NCI-H1930 (cell line): ENCODE measurements at places on chromosomes 5 and 9.

GRCh38 chr9:129637673-129638439 lies 4.1 kb downstream of the ASB6 start:
- no peak for DNase-seq

DNA sequence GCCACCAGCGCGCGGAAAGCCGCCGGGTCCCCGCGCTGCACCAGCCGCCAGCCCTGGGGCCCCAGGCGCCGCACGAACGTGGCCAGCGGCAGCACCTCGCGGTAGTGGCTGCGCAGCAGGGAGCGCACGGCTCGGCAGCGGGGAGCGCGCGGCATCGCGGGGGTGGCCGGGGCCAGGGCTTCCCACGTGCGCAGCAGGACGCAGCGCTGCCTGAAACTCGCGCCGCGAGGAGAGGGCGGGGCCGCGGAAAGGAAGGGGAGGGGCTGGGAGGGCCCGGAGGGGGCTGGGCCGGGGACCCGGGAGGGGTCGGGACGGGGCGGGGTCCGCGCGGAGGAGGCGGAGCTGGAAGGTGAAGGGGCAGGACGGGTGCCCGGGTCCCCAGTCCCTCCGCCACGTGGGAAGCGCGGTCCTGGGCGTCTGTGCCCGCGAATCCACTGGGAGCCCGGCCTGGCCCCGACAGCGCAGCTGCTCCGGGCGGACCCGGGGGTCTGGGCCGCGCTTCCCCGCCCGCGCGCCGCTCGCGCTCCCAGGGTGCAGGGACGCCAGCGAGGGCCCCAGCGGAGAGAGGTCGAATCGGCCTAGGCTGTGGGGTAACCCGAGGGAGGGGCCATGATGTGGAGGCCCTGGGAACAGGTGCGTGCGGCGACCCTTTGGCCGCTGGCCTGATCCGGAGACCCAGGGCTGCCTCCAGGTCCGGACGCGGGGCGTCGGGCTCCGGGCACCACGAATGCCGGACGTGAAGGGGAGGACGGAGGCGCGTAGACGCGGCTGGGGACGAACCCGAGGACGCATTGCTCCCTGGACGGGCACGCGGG lies at the start of gene TERT:
TERT (minus strand) TSS at position 234 of the 815 bp plus-strand sequence; CDS start at position 155, 79 bp downstream.
- peak; percentile 69 for DNase-seq

- no peak for DNase-seq
Observed at GRCh38 chr5:126120939-126121338, 302.3 kb upstream of the GRAMD2B start.

GRCh38 chr5:165834891-165835290 lies 2329.5 kb downstream of the MAT2B start:
- DNase-seq, result no peak

DNA sequence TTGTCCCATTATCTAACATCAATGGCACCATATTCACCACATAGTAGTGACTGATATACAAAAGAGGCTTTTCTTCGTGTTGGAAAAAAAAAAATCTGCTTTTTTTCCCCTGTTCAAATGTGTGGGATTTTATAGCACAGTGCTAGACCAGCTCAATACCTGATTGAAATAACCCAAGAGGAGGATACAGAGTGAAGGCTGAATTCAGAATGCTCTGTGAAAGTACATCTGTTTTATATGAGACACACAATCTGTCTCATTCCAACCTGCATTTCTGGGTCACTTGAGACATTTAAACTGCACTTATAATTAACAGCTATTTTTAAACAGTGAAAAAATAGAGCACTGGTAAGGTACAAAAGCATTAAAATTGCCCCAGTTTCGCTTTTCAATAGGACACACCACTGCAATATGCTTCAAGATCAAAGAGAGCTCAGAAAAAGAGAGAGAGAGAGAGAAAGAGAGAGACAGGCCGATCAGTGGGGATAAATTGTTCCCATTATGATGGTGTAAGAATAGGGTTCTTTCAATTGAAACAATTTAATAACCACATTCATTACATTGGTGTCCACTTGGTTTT lies 179.3 kb downstream of the NR2F1-AS1 start:
- no peak for DNase-seq

DNA sequence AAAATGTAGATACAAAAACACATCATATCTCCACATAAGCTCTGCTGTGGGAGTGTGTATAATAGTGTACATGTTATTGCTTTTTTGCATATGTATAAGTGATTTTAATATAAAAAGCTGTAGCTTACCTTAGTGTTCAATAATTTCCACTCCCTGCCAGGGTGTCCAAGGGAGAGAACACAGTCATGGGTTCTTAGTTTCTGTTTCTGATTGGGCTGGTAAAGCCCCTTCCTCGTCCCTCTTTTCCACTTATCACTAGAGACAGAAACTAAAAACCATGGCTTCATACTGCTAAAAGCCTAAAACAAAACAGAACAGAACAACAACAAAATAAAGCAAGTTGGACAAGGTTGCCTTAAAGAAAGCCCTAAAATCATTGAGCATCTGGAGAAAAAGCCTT lies 74.4 kb upstream of the S1PR3 start:
- no peak for DNase-seq

DNA sequence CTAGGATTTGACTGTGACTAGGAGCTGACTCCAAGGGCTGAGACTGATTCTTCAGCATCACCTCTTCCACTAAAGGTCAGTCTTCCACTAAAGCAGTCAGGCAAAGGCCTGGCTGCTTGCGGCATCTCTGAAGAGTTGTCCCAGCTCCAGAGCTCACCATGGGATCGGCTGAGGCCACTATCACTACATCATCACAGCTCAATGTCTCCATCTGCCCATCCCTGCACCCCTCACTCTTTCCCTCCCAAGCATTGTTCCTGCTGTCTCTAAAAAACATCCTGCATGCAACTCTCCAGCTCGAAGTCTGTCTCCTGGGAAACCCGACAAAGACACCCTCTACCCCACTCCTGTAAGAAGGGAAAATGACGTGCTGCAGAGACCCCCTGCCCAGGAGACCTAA lies 15.5 kb upstream of the WWC1 start:
- DNase-seq, result no peak

- no peak for DNase-seq
Observed at GRCh38 chr9:7177383-7177782, 419.6 kb downstream of the KDM4C start.

DNA sequence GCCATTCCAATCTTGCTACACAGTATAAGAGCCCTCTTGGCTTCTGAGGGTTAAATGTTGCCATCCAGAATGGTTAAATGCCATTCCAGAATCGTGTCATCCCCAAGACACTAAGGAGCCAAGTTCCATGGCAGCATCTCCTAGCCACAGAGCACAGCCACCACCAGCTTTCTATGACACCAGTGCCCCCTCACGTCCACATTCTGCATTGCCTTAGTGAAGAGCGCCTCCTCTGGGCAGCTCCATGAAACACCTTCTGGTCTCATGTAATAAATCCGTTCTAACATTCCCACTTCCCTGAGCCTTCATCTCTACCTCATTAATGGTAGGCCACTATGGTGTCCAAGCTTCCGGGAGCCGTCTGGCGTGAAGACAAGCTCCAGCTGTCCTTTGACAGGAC lies 12.4 kb downstream of the CBY3 start:
- no peak for DNase-seq

- no peak for DNase-seq
Observed at GRCh38 chr5:10860645-10861422, 99.8 kb upstream of the DAP start.

- no peak for DNase-seq
Observed at GRCh38 chr9:124016175-124017050, 4.8 kb downstream of the LHX2 start.

- no peak for DNase-seq
Observed at GRCh38 chr9:12439267-12439666, 253.9 kb upstream of the TYRP1 start.

GRCh38 chr5:75524071-75524470 lies 12.4 kb downstream of the POLK start:
- DNase-seq, result no peak

DNA sequence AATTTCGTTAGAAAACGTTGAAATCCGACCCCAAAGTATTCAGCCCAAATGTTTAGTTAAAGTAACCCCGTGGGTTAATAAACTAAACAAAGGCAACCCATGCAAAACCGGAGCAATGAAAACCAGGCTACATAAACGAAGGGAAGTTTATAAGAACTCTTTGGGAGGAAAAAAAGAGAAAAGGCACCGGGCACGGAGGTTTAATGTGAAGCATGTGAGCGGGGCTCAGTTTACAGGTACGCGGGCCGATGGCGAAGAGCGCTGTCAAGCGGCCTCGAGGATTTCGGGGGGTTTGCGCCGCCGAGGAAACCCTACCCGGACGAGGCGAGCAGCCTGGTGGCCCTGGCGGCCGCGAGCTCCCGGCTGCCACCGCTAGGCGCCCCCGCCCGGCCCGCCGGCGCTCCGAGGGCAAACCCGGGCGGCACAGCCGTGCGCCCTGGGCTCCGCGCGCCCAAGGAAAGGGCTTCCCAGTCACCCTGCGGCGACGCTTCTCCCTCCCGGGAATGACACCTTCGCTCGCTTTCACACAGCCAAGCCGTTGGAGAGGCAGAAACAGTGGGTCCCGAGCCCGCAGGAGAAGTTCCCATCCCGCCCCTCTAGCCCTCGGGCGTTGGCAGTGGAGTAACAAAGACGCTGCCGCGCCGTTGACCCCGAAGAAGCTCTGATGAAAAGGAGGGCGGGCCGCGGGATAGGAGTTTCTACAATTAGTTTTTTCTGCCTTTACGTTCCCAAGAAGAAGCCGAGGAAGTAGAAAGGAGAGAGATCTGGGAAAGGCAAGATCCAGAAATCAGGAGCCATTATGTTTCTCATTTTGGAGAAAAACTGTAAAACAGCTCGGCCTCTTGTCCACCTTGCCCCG lies 126.0 kb downstream of the TMEM174 start:
- no peak for DNase-seq

GRCh38 chr9:109845226-109845625 lies 65.2 kb downstream of the PALM2AKAP2 start:
- DNase-seq, result no peak

- DNase-seq, result no peak
Observed at GRCh38 chr5:120436996-120437395, 27.1 kb upstream of the PRR16 start.

GRCh38 chr5:170643591-170643990 lies 139.8 kb downstream of the KCNIP1 start:
- no peak for DNase-seq

DNA sequence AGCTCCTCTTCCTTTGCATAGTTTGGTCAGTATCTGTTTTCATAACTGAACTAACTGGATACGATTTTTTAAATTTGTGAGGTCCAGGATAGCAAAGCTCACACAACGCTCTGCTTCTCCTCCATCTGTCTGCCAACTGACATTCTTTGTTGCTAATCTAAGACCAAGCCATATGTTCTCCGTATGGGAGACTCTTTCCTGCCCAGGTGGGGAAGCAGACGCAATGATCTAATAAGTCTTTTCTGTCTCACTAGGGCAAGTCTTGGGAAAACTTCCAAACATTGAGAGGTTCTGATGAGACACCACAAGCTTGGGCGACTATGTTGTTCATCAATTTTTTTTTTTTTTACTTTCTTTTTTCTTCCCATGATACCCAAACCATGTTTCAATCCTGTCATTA lies 558.5 kb downstream of the EFNA5 start:
- DNase-seq, result no peak

DNA sequence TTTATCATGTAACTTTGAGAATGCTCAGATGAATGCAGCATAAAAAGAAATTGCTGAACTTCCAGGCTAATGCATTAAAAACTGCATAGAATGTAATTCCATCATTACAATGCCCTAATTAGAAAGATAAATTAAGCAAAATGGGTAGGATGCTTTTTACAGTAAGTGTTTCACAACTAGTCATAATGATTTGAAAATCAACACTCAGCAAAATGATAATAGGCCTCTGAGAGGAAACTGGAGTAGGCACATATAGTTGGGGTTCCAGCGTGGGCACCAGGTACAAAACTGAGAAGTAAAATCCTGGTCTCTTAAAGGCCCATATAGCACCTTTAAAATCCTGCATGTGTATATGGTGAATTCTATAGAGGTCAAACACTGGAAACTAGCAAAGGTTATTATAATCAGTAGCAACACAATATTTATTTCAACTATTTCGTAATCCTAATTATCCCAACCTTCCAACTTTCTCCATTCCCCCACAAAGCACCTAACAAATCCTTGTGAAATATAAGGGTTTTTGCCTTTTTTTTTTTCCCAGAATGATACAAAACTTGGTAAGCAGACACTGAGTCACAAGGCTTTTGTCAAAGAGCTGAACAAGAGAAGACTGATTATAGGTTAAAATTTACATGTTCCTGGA lies 108.0 kb upstream of the NR5A1 start:
- DNase-seq, result no peak

- no peak for DNase-seq
Observed at GRCh38 chr5:135345956-135346731, 52.9 kb downstream of the MACROH2A1 start.

DNA sequence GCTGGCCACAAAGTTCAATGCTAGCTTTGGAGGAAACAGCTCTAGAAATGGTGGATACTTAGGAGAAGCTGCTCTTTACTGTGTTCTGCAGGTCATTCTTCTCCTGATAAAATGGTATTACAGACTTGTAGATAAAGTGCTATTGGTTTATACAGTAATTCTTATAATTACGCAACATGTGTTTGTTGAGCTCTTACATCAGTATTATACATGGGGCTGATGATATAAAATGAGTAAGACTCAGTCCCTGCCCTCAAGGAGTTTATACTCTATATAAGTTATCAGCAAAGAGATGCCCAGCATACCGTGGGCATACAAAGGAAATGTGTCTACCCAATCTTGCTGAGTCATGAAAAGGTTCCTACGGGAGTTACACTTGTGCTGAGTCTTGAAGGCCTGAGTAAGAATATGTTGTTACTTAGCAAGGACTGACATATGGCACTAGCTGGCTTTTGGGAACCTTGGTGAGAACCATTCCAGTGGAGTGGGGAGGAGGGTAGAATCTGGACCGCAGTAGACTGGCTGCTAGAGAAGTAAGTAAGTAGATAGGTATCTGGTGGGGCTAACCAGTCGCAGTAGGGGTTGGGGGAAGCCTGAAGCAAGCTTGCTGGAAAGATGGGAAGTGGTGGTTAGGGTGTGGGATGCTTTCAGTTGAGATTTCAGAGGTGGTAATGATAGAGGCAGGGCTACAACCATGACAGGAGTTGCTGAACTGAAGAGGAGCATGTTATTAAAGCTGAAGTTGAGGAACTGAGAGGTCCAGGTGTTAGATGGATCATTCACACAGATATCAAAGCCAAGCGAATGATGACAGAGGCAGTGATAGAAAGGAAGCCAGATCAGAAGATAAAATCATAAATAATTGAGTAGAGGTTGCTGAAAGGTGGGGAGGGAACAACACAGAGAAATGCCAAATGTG lies 11.1 kb upstream of the TTC23L start:
- no peak for DNase-seq

DNA sequence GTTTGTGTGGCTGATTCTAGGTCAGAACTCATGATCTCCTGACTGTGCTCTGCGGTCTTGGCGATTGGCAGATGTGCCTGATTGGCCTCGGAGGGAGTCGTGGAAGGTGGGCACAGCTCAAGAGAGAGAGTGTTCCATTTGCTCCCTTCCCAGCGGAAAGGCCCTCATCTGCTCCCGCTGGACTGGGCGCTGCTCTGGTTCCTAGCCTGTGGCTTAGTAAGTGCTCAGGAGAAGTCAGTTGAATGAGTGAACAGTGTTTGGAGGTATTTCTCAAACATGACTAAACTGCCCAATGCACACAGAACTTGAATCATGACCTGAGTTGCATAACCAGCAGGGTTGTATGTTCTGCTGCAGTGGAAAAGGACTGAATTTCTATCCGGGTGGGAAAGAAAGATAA lies 120.2 kb upstream of the PITX1 start:
- no peak for DNase-seq

GRCh38 chr5:8906303-8906967 lies 639.4 kb downstream of the SEMA5A start:
- DNase-seq, result no peak

GRCh38 chr9:104586496-104587180 lies 12.6 kb downstream of the OR13C5 start:
- DNase-seq, result no peak
